CD4-positive, alpha-beta T cell treated with Interleukin-2 at 100 ng/mL for 4 hours (primary cell): ENCODE measurements at places on chromosomes 1 and 21.

GRCh38 chr21:37139154-37139553 lies 66.1 kb downstream of the TTC3 start:
- no peak for DNase-seq

- no peak for DNase-seq
These were observed 11.2 kb upstream of the GATAD2B start for GRCh38 chr1:153933955-153934354.

DNA sequence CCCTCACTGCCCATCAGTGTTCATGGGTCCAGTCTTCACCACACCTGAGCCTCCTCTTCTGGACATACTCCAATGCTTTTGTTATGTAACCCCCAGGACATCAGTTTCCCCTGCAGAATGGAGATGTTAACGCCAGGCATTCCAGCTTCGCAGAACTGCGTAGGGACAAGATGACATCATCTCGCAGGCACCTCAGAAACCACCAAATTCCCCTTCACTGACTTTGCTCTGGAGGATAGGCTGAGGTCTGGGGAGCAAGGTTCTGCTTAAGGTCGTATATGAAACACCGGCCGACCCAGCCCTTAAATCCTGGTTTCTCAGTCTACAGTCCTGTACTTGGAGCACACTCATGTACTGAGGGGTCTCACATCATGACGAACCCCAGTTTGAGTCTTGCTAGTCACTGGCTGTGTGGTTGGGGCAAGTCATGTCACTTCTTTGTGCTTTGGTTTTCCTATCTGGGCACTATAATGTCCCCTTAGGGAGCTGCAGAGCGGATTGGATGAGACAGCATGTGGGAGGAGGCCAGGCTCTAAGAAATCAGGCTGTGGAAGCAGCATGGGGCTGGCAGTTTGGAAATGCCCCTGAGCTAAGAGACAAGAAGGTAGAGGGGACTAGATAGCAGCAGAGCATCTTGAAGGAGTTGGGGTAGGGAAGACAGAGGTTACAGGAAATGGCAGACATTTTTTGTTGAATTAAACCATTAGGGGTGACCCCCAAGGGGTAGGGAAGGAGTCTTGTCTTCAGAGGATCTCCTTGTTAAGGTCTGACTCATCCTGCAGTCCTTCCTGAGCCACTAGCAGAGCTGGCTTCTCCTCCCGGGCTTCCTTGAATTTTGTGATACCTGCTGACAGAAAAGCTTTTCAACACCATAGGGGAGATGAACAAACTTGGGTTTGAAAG lies 138.3 kb downstream of the FOXD2 start:
- no peak for DNase-seq

- no peak for DNase-seq
These were observed 22.2 kb upstream of the EIF4G3 start for GRCh38 chr1:21198929-21199328.

- DNase-seq: no peak
These were observed 15.3 kb downstream of the CLSTN1 start for GRCh38 chr1:9808459-9808858.

- peak; percentile 57 for DNase-seq
These were observed 85.0 kb downstream of the MRPL37 start for GRCh38 chr1:54284781-54285529.

DNA sequence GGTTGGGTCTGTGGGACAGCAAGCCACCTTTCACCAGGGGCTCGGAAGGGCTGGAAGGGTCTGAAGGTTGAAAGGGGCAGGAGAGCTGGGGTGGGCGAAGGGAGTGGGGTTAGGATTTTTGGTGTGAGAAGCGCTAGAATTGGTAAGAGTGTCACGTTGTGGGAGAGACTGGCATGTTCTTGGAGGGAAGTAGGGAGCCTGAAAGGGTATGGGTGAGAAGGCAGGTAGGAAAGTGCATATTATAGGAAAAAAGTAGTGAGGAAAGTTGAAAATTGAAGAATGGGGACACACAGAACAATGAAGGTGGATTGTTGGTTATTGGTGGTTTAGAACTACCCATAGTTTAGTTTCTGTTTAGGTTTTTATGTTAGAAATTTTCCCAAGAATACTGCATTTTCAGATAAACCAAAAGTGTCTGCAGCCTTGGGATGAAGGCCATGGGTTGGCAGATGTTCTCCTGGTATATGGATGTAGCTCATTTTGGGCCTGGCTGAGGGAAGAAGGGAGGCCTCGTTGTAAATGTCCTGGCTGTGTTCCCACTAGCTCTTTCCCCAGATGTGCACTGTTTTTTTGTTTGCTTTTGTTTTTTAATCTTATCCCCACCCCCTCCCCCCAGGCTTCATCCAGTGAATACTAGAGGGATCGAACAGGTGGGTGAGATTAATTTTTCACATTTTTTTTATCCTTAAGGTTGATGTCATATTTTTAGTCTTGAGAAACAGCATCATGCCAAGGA lies 1.2 kb downstream of the LRRC42 start:
- DNase-seq: no peak

- no peak for DNase-seq
These were observed 254.9 kb upstream of the NRIP1 start for GRCh38 chr21:15319727-15320126.

GRCh38 chr1:6445062-6445763 lies 20.6 kb downstream of the ESPN start:
- peak; percentile 48 for DNase-seq

DNA sequence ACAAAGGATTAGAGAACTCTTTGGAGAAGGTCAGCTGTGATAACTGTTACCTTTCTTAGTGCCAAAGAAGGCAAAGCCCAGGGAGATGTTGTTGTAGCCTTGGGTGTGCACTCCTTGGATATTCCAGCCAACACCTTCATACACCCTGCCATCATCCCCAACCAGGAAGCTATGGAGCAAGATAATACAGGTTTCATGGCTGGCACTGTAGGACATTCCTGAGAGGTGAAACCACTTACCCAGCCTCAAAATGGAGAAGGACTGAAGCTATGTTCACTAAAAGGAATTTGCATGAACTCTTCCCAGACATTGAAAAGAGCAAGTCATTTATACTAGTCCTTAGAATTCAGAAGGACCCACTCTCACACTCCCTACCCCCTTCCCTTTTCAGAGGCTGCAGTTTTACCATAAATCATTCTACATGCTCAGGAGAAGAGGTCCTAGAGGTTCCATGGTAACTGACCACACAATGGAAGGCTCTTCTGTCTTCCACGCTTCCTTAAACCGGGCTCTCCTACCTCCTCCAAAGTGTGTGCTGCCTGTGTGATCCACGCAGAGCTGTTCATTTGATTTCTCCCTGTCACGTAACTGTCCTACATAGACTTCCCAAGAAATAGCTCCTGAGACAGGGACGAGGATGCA lies 5.5 kb downstream of the PGLYRP4 start:
- no peak for DNase-seq

GRCh38 chr1:224458996-224459395 lies 24.4 kb upstream of the WDR26 start:
- DNase-seq: no peak

GRCh38 chr21:39041816-39042215 lies 141.4 kb downstream of the PSMG1 start:
- no peak for DNase-seq

DNA sequence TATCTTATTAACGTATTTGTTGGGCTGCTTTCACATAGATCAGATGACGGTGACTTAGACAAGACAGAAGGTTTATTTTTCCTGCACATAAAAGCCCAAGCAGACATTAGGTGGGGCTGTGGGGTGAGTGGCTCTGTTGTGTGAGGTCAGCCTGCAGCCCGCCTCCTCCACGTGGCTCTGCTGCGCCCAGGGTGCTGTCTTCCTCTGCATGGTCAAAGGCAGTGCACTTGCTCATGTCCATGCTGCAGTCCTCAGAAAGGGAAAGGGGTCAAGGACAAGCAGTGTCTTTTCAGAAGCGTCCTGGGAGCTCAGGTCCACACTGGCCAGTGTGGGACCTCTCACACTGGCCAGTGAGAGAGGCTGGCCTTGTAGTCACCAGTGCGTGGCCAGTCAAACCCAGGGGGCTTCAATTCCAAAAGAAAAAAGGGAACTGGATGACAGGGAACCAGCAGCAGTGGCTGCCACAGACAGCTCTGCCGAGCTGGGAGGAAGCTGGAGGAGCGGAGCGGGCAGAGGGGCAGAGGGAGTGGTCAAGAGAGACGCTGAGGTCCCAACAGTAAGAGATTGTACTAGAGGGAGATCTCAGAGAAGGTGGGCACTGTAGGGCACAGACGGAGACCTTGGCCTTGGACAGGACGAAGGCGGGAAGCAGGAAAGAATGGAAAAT lies 35.9 kb upstream of the SLC45A1 start:
- no peak for DNase-seq

GRCh38 chr1:26857473-26858060 lies 5.4 kb upstream of the SFN start:
- DNase-seq: no peak

DNA sequence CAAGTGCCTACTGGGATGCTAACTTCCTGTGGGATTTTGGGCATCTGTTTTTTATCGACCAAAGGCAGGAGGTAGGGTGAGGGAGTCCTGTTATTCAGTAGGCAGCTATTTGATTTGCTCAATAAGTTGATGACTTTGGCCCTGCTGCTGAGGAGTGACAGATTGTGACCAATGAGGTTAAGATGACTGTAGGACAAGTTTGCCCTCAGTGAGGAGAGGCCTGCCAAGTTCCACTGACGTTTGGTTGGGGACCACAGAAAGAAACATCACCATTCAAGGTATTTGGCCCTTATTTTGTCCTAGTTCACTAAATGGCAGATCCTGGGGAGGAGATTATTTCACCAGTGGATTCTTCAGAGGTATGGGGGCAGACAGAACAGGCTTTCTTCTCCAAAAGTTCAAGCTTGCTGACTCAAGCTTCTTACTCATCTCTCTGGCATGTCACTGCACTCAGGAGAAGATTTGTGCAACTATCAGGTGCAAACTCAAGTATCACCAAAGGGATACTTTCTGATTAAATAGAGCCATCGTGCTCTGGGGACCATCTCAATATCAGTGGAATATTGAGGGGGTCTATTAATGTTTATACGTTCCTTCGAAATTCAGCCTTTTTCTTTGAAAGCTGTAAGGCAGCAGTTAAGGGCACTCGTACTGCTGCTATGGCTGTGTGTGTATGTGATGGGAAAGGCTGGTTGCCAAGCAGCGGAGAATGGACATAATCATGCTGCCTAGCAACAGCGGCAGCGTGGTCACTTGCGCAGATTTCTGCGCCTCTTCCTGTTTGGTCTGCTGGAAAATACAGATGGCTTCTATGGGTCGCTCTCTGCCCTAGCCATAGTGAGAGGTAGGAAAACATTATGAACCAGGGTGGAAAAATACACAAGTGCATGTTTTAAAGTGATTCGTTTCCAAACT lies 78.7 kb downstream of the PBX1 start:
- DNase-seq: no peak

- DNase-seq: no peak
These were observed at the start of gene CLDN17 for GRCh38 chr21:30166705-30167104. Gene CLDN17, minus strand, starts transcription at chr21:30166805. Its CDS starts 188 bp downstream, at chr21:30166617.

- no peak for DNase-seq
These were observed 115.0 kb downstream of the BACH1 start for GRCh38 chr21:29413683-29414082.

- DNase-seq: no peak
These were observed 318.9 kb downstream of the SEC16B start for GRCh38 chr1:177650947-177651346.

GRCh38 chr1:29299446-29299845 lies 63.1 kb downstream of the PTPRU start:
- DNase-seq: no peak

DNA sequence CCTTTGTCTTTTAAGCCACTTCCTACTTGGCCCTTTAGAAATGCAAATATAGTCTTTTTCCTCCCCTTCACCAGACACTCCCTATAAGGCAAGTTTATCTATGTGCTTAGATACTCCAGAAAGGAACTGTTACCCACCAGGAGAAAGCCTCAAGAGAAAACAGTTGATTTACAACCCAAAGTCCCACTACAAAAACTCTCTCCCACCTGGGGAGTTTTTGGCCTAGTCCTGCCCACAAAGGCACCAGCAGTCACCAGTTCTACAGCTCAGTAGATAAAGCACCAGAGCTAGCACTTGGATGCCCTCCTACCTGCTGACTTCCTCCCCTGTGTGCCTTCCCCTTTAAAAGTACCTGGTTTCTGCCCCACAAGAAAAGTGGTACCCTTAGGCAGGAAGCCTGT lies 27.7 kb upstream of the HAO2 start:
- DNase-seq: no peak

GRCh38 chr1:100461222-100461621 lies 76.7 kb upstream of the GPR88 start:
- no peak for DNase-seq

GRCh38 chr1:169012416-169012815 lies 94.1 kb upstream of the ATP1B1 start:
- no peak for DNase-seq

GRCh38 chr1:30906631-30907441 lies 1.7 kb downstream of the SDC3 start:
- DNase-seq: no peak

DNA sequence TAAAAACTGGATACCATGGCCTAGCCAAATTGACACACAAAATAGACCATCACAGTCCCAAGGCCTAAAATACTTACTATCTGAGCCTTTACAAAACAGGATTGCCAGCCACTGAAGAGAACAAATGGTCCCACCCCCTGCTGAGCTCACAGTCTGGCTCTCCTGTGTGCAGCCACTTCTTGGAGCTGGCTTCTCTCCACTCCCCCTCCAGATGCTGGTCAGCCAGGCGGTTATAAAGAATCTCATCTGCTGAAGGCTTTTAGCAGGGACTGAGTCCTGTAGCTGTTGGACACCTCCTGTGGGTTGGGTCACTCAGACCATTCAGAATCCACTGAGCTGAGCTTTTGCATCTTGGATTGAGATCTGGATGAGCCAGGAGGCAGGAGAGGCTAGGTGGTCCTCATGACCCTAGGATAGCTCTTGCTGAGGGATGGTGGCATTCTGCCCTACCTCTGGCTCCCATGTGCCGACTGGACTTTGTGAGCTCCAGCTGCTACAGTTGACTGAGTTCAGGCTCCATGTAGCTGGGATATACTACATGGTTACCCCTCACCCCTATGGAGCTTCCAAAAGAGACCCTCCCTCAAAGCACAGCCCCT lies 16.1 kb downstream of the OXCT2 start:
- DNase-seq: no peak

DNA sequence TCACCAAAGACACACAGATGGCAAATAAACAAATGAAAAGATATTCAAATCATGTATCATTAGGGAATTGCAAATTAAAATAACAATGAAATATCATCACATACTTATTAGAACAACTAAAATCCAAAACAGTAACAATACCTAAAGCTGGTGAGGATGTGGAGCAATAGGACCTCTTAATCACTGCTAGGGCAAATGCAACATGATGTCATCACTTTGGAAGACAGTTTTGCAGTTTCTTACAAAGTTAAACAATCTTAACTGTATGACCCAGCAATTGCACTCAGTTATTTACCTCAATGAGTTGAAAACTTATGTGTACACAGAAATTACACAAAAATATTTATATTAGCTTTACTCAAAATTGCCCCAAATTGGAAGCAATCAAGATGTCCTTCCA lies 47.3 kb downstream of the SELENOF start:
- no peak for DNase-seq
